Globus pallidus (tissue), 1 donor: ENCODE measurements at places on chromosomes 1 and 21.
A peak's percentile ranks its signal among the peaks of the same experiment; 100 is the strongest.

- no peak for DNase-seq
These were observed 55.6 kb upstream of the RABGAP1L start for GRCh38 chr1:174103766-174104165.

DNA sequence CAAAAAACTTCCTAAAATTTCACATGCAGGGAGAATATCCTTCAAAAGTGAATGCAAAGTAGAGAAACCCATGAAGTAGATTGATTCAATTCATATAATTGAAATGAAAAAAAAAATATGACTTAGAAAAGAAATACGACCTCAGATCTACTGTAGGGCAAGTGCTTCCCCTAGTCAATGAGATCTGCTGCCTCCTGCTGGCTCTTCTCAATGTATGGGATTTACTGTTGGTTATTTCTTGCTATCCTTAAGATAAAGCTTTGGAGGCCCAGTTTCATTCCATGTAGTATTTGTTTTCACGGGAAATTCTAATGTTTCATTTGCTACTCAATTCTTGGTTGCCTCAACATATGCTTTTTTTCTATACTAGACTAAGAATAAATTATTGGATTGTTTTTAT lies 46.2 kb downstream of the ZNF648 start:
- DNase-seq: no peak

GRCh38 chr1:200674838-200675587 lies 5.3 kb upstream of the DDX59 start:
- no peak for DNase-seq

GRCh38 chr1:63316984-63317816 lies 5.2 kb upstream of the FOXD3 start:
- DNase-seq: no peak

- peak; percentile 84 for DNase-seq
These were observed 109.9 kb downstream of the GALNT2 start for GRCh38 chr1:230176871-230177411.

GRCh38 chr21:44927587-44928461 lies 7.1 kb upstream of the ITGB2 start:
- no peak for DNase-seq

DNA sequence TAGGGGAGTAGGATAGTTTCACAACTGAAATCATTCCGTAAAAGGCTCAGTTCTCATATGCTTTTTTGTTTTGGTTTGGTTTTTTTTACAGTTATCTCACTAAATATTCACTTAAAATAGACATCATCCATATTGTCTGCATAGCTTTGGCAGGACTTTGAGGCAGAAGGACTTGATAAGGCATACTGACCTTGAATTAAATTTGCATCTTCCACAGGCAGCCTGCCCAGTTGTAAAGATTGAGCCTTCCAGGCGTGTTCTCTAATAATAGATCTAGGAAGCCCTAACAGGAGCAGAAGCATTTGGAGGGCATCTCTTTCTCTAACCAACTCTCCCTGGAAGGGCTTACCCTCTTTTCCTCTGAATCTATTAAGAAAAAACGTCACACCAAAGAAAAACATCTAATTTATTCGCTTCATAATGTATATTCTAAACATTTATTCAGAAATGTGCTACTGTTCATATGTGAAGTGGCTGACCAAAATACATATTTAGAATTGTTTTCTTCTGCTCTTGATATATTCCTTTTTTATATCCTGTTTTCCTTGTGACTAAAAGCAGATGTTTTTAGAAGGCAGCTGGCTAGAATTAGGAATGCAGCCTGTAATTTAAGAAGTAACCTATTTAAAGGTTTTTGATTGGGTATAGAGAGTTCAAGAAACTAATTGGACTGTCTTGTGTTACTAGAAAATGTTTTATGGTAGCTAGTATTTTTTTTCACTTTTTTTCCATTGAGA lies 20.2 kb downstream of the DESI2 start:
- no peak for DNase-seq

DNA sequence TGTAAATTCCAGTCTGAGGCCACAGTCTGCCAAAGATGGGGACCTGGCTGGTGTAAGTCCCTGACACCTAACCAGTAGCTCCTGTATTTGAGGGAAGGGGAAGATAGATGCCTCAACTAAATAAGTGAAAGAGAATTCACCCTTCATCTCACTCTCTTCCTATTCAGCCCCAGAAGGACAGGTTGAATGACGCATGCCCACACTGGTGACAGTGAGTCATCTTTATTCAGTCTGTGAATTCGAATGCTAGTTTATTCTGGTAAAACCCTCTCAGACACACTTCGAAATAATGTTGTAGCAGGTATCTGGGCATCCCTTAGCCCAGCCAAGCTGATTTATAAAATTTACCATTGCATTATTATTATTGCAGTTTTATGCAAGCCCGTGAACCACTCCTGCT lies 617.0 kb upstream of the PRMT6 start:
- DNase-seq: no peak

- DNase-seq: no peak
These were observed 2.9 kb downstream of the ZBTB40 start for GRCh38 chr1:22454476-22455056.

DNA sequence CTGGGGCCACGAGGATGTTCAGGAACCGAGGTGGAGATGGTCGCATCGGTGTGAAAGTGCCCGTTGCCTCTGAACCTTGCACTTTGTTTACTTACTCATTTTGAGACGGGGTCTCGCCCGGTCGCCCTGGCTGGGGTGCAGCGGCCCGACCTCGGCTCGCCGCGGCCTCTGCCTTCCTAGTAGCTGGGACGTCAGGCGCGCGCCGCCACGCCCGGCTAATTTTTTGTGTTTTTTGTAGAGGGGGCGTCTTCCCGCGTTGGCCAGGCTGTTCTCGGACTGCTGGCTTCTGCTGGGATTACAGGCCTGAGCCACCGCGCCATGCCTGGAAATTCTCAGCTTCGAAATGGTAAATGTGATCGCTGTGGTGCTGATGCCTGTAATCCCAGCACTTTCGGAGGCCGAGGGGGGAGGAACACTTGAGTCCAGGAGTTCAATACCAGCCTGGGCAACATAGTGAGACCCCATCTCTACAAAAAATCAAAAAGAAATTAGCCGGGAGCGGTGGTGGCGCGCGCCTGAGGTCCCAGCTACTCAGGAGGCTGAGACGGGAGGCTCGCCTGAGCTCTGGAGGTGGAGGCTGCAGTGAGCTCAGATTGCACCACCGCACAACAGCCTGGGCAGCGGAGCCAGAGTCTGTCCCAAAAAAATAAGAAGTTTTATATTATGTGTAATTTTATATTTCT lies 684 bp upstream of the MRPL20 start:
- no peak for DNase-seq

GRCh38 chr21:43944078-43944633 lies 68.0 kb upstream of the TRAPPC10 start:
- no peak for DNase-seq

DNA sequence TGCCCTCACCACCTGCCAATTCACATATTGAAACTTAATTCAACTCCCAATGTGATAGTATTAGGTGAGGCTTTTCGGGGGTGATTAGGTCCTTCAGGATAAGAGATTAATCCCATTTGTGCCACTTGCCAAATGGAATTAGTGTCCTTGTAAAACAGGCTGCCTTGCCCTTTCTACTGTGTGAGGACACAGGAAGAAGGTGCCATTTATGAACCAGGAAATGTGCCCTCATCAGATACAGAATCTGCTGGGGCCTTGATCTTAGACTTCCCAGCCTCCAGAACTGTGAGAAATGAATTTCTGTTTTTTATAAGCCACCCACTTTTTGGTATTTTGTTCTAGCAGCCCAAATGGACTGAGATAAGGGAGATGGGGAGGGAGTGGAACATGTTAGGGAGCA lies 39.1 kb upstream of the AGL start:
- DNase-seq: no peak

GRCh38 chr1:47187231-47187925 lies 2.5 kb downstream of the PDZK1IP1 start:
- no peak for DNase-seq

- peak; percentile 52 for DNase-seq
These were observed 30.9 kb downstream of the GPA33 start for GRCh38 chr1:167059045-167059808.

GRCh38 chr1:192489047-192489446 lies 86.5 kb upstream of the RGS1 start:
- no peak for DNase-seq

GRCh38 chr1:1460540-1461130 lies 10.9 kb upstream of the ATAD3B start:
- DNase-seq: no peak

GRCh38 chr1:236502972-236503639 lies 20.7 kb upstream of the LGALS8 start:
- DNase-seq: peak; percentile 20

- DNase-seq: no peak
These were observed 863 bp downstream of the TARBP1 start for GRCh38 chr1:234478152-234478480.

- DNase-seq: no peak
These were observed 4.2 kb downstream of the GPR25 start for GRCh38 chr1:200877010-200877409.

GRCh38 chr1:98323906-98324358 lies 337.6 kb upstream of the SNX7 start:
- no peak for DNase-seq

DNA sequence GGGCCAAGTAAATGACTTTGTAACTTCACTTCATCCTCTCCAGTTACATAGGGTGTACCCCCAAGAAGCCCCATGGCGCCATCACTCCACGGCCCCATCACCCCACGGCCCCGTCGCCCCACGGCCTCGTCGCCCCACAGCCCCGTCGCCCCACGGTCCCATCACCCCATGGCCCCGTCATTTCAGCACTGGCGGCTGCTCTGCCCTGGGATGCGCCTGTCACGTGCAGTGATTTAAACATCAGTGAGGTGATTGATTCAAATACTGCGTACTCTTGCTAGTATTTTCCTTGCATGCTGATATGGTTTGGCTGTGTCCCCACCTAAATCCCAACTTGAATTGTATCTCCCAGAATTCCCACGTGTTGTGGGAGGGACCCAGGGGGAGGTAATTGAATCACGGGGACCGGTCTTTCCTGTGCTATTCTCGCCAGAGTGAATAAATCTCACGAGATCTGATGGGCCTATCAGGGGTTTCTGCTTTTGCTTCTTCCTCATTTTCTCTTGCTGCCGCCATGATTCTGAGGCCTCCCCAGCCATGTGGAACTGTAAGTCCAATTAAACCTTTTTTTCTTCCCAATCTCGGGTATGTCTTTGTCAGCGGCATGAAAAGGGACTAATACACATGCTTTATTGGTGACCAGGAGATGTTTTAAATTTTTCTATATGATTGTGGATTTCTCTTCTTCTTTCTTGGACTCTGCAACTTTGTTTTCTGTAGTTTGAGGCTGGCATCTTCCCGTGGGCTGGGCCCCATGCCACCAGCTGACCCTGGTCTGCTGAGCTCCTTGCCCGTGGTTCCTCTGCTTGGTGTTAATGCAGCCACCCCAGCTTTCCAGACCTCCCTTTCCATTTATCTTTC lies 50.1 kb upstream of the PCBP3 start:
- no peak for DNase-seq

DNA sequence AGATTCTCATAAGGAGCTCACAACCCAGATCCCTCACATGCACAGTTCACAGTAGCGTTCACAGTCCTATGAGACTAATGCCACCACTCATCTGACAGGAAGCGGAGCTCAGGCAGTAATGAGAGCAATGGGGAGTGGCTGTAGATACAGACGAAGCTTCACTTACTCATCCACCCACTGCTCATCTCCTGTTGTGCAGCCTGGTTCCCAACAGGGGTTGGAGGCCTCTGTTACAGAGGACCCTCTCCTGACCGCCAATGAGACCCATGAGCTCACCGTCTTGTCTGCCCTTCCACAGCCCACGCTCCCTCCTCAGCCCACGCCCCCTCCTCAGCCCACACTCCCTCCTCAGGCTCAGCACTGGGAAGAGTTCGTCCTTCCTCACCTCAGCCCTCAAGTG lies 39.6 kb downstream of the RSPH1 start:
- no peak for DNase-seq

DNA sequence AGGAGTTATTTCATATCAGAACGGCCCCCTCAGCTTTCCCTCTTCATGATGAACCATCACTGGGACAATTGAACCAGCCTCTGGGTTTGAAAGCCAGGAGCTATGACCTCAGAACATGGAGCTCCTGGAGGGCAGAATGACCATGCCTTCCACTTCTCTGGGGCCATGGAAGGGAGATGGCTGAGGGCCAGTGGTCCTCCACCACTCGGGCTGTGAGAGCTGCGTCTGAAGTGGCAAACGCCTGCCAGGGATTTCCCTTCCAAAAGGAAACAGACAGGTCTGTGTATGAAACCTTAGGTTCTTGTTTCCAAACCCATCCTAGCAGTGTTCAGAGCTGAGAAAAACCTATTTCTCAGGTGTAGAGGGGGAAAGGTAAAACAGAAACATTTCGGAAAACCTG lies 22.5 kb downstream of the PKP1 start:
- DNase-seq: no peak

GRCh38 chr1:116916533-116917445 lies 7.1 kb downstream of the PTGFRN start:
- DNase-seq: peak; percentile 39

- DNase-seq: peak; percentile 90
These were observed 805.3 kb downstream of the USP25 start for GRCh38 chr21:16535102-16535422.

DNA sequence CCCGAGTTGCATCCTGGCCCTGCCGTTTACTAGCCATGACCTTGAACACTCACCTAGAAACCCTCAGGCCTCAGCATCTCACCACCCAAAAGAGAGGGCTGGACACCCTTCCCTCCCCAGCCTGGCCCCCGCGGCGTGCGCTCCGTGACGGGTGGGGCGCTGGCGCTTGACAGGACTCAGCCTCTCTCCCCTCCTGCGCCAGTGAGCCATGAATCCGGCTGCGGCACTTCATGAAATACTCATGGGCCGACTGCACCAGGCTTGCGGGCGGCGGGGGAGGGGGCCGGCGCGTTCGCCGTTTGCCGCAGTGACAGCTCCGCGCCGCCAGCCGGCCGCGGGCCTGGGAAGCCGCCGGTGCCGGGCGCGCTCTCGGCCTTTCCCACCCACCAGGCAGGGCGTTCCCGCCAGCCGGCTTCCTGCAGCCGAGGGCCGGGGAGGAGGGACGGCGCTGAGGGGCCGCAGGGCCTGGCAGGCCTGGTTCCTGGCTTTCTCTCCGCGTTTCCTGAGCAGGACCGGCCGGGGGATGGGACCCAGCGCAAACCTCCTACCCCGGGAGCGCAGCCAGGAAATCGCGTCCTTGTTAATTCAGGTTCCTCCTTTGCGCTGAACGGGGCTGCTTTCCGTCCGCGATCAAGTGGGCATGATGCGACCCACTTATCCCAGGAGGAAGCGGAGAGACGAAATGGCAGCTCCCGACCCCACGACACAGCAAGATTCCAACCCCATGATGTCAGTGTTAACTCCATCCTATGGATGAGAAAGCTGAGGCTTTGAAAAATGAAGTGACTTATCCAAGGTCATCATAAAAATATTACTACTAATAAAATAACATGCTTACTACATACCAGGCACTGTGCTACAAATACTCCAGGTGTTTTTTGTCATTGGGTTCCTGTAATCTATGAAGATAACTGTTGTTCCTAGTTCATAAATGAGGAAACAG lies 9.1 kb upstream of the LUZP1 start:
- DNase-seq: no peak

- no peak for DNase-seq
These were observed 215.1 kb upstream of the FGGY start for GRCh38 chr1:59081795-59082194.
